NCI-H226 (cell line): ENCODE measurements at places on chromosomes 2 and 18.
A peak's percentile ranks its signal among the peaks of the same experiment; 100 is the strongest.

- peak; percentile 35 for DNase-seq
Measured at GRCh38 chr2:196131949-196132925, 39.1 kb downstream of the STK17B start.

GRCh38 chr2:241325257-241325656 lies 9.5 kb downstream of the SEPTIN2 start:
- no peak for DNase-seq

DNA sequence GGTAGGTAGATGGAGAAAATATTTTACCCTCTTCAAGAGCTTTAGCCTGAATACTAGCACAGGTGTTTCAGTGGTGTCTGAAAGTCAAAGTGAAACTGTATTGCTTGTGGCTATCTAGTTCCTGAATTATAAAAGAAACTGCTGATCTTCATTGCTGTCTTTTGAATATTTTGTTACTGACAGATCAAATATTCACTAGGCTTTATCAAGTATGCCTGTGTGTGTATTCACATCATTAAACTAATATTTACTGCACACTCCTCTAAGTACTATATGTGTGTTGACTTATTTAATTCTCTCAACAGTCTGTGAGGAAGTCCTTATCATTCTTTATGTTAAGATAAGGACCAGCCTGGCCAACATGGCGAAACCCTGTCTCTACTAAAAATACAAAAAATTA lies 139.6 kb downstream of the SOCS6 start:
- no peak for DNase-seq

DNA sequence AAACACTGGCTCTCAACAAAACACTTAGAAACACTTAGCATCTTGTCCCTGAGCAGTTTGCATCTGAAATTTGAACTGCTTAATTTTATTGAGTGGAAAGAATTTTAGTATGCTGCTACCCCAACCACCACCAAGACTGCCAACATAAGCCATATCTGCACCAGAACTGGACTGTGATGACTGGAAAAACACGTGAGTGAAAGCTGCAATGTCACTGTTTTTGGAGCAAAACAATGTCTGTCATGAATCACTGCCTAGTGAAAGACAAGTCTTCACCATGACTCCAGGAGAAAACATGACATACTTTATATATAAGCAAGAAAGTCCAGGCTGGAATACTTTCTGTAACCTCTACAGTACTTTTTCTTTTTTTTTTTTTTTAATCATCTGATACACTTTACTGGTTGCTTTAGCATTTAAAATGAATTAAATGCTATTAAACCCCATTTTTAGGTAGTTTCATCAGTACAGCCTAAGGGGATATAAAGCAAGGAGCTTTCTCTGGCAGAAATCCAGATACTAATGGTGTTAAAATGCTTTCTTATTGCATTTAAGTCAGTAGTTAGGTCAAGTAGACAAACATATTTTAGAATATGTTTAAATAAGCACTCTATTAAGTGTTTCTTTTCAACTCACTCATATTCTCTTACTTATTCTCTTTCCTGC lies 2129.4 kb upstream of the PIK3C3 start:
- no peak for DNase-seq

- no peak for DNase-seq
Measured at GRCh38 chr2:167380094-167380493, 491.8 kb downstream of the XIRP2 start.

GRCh38 chr2:25596516-25597244 lies 76.7 kb downstream of the DTNB start:
- DNase-seq, result no peak

GRCh38 chr2:85656468-85656867 lies 11.5 kb downstream of the SFTPB start:
- DNase-seq, result no peak

DNA sequence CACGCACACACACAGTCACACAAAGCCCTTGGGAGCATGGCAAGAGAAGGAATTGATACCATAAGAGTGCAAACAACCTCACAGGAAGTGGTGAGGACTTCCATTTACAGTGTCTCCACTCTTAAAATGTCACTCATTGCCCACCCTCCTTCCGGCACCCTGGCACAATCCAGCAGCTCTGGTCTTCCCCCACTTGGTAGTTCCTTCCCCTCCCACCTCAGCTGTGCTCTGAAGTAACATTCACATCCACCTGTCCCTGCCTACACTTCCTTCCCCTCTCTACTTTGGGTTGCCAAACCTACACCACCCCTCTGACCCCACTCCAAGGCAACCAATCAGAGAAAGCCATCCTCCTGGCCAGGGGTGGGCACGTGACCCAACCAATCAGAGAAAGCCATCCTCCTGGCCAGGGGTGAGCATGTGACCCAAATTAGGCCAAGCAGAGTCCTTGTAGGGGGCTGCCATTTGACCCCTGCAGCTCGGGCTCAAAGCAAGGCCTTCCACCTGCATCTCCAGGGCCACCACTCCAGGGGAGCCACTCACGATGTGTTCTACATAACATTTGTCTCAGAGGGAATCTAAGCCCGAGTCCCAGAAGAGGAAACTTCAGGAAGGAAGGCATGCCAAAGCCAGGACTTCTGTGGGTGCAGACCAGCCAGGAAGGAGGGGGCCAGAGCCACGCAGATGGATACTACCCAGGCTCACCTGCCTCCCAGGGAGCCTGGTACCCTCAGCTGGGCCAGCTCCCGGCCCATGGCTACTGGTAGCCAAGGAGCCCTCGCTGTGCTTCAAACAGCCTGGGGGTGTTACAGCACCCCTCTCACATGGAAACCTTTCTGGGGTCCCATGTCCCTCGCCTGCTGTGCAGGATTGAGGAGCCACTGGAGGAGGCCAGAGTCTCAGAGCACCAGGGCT lies 21.2 kb downstream of the CYP26B1 start:
- no peak for DNase-seq

DNA sequence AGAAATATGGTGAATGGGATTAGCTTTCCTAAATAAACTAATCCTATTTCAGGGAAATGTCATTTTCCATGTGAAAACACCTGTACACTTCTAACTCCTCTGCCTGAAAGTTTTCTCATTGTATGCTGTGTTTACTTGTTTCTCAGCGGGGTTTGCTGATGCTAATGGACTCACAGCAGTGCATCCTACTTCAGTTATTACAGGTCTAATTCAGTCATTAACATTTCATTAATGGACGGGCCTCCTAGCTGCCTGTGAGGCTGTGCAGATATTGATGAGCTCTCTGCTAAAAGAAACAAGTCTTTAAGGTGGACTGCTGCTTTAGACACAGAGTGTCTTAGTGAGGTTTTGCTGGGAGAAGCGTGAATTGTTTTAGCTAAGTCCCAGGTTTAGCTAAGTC lies 1342.0 kb upstream of the ZEB2 start:
- DNase-seq, result no peak

DNA sequence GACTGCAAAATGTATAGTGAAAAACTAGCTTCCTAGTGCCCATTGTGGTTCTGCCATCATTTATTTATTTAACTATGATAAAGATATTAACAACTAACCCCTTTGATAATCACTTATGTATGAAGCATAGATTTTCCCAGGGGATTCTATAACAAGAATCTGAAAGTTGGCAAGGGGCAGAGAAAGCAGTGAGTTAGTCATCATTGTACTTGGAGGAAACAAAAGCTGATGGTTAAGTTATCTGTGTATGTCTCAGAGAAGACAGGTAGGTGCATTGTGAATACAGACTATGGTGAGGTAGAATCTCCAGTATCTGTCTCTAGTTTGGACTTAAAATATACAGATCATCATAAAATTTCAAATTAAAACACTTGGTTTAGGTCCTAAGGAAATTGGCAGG lies 2159.1 kb upstream of the CELF4 start:
- no peak for DNase-seq

DNA sequence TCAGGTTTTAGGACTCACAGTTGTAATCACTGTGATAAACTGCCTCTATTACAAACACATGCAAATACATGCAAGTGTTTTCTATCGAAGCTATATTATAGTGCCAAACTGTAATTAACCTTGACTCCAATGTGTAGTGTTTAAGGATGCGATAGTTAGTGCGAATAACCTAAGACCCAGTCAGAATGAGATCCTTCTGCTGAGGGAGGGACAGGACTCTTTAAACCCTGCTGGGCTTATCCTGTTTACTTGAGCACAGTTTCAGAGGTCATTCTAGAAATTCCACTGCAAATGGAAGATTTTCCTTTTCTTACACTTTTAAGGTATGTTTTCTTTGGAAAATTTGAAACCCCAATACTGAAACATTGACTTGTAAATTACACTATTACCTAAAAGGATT lies 68.2 kb downstream of the CALCRL start:
- no peak for DNase-seq

DNA sequence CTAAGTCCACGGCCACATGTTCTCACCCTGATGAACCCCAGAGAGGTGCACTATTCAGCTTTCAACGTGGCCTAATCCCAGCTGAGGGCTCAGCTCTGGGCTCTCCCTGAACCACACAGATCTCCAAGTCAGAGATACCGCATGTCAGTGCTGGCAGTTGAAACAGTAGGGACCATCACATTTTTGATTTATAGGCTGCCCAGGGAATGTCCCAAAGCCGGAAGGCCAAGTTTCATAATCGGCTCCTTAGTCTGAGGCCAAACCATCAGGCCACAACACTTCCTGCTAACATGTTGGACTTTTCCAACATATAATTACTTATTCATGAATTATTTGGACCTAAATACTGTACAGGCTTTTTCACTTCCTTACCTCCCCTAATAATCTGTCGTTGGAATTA lies 91.9 kb upstream of the KLHL29 start:
- no peak for DNase-seq

DNA sequence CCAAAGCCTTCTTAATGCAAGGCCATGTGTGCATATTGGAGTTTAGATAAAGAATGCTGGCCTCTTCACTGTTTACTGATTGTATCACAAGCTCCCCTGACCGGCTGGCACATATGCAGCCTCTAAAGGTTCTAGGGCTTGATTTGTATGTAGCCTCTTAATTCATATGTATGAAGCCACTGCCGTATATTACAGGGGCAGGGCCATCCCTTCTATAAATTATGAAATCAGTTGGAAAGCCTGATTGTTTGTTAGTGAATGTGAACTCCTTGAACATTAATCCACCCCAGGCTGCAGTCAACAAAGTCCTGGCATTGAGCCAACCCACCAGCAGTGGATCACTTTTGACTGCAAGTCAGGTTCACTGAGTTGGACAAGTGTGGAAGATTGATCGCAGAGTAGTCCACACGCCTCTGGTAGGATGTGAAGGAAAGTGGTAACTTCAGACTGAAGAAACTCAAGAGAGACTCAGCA lies 61.6 kb upstream of the PARD3B start:
- no peak for DNase-seq

DNA sequence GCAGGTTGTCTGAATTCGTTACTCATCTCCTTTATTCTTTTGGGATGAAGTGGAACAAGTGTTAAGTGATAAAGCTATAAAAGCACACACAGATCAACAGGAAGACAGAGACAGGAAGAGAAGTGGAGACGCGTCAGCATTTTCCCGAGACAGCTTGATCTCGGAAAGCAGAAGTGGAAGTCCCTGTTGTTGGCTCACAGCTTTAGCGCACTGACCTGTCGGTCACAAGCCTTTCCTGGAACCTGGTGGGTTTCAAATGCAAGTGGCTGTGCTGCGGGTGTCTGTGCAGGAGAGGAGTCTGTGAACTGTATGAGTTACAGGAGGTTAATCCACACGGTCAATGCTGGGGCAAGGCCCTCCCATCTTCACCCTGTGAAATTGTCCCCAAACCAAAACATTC lies 116.6 kb upstream of the PELI1 start:
- no peak for DNase-seq

DNA sequence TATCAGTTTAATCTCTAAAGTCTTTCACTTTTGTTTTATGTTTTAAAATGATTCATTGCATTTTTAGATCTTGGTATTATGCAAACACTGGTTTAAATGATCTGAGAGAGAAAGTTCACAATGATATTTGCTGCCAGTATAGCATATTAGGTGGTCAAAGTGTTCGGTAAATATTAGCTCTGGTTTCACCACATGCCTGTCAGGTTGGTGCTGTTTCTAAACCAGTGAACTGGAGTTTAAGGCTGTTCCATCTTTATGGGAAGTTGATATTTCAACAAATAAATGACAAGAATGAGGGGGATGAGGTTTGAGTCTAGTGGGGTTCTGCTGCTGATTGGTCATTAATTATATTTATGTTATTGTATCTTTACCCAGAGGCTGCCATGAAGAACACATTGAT lies 436.4 kb downstream of the DCDC2C start:
- DNase-seq, result no peak

DNA sequence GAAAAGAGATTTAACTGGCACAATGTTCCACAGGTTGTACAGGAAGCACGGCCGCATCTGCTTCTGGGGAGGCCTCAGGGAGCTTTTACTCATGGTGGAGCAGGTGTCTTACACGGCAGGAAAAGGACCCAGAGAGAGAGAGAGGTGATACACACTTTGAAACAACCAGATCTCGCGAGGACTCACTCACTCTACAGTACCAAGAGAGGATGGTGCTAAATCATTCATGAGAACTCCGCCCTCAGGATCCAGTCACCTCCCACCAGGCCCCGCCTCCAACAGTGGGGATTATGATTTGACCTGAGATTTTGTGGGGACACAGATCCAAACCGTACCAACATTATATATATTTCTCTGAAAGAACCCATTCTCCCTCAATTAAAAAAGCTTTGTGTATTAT lies 79.7 kb upstream of the DOCK10 start:
- DNase-seq, result no peak

DNA sequence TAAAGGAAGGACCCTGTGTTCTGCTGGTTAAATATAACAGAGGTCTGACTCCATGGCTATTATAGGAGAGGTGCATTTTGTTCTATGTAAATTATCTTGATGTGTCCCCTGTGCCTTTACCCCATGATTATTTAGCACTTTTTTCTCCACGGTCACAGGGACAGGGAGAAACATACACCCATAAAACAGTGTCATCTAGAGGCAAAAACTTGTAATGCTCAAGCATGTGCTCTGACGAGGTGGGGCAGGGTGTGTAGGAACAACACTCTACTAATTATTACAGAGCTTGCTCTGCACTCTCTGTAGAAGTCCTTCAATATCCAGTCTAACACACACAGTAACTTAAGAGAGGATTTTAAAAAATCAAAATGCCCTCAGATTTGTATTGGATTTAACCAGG lies 187.9 kb downstream of the NEDD4L start:
- DNase-seq, result no peak

- DNase-seq, result no peak
Measured at GRCh38 chr2:69624131-69624530, 19.4 kb downstream of the AAK1 start.

DNA sequence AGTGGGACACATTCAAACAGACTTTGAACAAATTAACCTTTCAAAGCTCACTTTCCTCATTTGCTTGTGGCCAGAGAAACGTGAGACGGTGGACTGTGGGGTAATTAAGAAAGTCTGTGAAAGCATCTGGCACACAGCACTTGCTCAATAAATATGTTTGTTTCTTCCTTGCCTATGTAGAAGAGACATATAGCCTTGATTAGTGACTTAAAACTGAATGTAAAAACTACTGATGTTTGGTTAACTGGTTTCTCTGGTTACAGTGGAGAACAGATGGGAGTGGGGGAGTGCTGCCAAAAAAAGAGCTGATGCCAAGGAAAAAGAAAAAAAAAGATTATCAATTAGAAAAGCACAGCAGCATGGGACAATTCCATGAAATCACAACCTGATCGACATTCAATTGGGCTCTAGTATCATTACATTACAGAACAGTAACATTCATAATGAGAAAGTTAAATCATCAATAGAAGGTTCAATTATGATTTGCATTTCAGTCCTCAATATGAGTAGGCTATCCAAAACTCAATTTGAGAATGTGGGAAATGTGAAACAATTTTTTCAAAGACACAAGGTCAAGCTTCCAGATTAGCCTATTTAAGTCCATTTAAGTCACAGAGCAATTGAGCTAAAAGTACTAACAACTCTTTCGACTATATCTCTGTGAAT lies 14.7 kb downstream of the CUL3 start:
- no peak for DNase-seq

GRCh38 chr2:226124548-226125011 lies 675.0 kb downstream of the IRS1 start:
- no peak for DNase-seq

- no peak for DNase-seq
Measured at GRCh38 chr18:51028201-51028805, 1.7 kb upstream of the SMAD4 start.
